Central memory CD4-positive, alpha-beta T cell (primary cell): ENCODE measurements at places on chromosomes 11 and 22.

- no peak for DNase-seq
Measured at GRCh38 chr22:39941601-39942000, 18.6 kb upstream of the TMA7B start.

DNA sequence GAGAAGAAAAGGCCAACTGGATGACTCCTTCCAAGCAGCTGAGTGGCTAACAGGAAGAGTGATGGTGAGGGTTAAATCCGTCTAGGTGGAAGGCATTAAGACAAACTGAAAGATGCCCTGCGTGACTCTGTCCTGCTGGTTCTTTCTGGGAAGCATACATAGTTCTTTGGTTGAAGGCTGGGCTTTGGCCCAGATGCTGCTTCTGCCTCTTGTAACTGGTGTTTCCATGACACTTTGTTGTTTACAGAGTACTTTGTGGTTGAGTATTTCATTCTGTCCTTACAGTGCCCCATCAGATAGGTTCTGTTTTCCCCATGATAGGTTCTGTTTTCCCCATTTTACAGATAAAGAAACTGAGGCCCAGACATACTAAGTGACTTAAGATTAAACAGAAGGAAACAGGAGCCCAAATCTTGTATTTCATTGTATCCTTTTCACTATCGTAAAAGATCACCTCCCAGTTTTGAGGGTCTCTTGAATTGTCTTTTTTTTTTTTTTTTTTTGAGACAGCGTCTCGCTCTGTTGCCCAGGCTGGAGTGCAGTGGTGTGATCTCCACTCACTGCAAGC lies 124.3 kb upstream of the RASSF10 start:
- no peak for DNase-seq

DNA sequence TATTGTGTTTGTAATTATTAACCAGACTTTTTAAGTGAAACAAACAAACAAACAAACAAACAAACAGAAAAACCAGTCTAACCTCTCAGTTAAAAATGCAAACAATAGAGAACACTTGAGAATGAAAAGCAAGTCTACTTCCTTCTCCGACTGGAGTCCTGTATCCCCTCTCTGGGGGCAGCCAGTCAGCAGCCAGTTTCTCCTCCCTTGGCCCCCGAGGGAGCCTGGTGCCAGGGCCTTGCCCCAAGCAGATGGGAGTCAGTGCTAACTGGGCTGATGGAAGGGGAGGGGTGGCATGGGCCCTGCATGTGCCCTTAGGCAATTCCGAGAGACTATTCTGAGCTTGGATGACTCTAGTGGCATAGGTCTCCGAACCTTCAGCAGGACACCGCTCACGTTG lies 137.2 kb downstream of the GRIK4 start:
- no peak for DNase-seq

- DNase-seq, result no peak
Measured at GRCh38 chr11:100816823-100817222, 129.7 kb downstream of the ARHGAP42 start.

DNA sequence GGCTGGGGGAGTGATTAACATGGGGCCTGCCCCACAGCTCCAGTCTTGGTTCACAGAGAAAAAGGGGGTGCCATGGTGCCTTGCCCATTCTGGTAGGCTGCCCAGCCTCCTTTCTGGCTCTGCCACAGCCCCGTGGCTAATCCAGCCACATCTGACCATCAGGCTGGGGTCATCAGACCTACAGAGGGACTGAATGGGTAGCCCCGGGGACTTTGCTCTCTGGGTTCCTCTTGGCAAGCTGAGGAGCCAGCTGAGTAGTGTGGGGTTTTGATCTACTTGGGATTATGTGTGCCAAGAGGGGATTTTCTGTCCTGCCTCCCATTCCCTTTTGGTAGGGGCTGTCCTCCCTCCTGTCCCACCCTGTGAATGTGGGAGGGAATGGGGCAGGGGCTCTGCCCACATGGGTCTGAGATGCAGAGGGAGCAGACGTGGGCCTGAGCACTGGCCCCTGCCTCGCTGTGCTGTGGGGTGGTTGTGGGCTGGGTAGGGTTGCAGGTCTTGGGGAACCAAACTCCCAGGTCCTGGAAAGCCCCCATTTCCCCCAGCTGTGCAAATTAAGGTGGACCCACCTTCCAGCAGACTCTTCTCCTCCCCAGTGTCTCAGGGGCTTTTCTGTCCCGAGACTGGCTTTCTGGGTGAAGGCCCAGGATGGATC lies 32.0 kb downstream of the CD82 start:
- DNase-seq, result no peak

GRCh38 chr11:60870733-60871377 lies 3.5 kb downstream of the ZP1 start:
- no peak for DNase-seq

DNA sequence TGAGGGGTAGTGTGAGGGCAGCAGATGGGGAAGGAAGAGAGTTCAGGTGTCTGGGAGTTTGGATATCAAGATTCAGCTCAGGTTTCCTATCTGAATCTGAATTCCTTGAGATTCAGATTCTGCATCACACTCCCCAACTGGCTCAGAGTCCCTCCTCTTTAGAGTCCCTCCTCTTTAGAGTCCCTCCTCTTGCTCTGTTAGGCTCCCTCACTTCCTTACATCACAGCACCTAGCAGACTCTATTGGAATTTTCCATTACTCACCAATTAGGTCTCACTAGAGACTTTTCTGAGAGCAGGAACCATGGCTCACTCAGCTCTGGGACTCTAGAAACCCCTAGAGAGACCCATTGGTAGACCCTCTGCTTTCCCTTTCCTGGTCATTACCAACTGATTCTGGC lies 303.4 kb upstream of the SYN3 start:
- no peak for DNase-seq

GRCh38 chr11:123754101-123754568 lies at the start of gene OR6X1:
OR6X1 (minus strand) TSS chr11:123754518; CDS start chr11:123754518, 0 bp downstream.
- no peak for DNase-seq

DNA sequence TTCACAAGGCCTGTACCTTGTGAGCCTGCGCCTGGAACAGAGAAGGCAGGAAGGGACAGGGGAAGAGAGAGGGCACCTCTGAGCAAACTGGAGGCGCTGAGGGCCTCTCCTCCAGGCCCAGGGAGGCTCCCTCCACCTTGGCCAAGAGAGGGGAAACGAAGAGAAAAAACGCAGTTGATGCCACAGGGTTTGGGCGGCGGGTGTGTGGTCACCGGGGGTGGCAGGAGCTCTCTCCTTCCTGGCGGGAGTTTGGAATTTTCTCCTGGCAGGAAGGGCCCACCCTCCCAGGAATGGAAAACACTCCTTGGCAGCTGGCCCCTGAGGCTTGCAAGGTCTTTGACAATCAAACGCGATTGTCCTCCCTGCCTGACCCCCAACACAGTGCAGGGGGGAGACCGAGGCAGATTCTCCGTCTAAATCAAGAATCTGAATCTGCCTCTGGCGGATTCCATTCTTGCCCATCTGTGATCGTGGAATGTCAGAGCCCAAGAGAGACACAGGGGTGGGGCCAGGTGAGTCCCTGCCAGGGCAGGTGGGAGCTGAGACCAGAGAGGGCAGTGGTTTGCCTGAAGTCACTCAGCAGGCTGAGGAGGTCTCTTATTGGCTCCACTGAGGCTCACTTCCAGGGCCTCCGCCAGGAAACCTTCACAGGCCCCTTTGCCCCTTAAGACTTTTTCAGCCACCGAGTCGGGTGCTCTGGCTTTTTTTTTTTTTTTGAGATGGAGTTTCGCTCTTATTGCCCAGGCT lies 21.0 kb downstream of the RPL3 start:
- DNase-seq, result no peak

GRCh38 chr22:17990942-17991341 lies 33.4 kb downstream of the MICAL3 start:
- no peak for DNase-seq

DNA sequence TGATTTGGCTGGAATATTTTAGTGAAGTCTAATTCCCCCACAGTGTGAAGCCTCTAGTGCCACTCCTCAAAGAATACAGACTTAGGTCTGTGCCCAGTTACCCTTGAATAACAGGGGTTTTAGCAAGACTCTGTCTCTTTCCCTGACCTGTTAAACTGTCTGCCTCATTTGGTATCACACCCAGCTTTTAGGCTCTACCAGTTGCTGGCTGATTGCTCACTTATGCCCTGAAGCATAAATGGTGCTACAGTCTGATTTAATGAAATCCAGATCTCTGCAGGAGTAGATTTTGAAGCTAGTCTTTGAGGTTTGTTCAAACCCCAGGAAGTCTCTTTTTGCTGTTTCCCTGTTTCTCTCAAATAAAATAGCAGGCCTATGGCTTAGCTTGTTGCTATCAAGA lies 45.2 kb upstream of the LIPT2 start:
- no peak for DNase-seq

DNA sequence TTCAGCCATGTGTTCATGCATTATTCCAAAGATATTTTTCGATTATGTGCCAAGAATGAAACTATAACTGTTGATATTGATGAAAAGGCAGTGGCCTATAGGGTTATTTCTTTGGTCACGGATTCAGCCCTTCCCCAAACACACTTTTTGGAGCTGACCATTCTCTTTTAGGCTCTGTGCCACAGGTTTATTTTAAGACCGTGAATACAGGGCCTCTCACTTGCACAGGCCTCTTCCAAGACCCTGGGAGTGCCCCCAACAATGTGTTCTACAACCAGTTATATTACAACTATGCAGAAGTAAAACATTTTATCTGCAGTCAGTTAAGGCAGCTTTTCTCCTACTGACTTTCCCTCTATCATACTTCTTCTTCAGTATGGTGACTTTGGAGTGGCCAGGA lies 104.6 kb downstream of the ALX4 start:
- DNase-seq, result no peak

DNA sequence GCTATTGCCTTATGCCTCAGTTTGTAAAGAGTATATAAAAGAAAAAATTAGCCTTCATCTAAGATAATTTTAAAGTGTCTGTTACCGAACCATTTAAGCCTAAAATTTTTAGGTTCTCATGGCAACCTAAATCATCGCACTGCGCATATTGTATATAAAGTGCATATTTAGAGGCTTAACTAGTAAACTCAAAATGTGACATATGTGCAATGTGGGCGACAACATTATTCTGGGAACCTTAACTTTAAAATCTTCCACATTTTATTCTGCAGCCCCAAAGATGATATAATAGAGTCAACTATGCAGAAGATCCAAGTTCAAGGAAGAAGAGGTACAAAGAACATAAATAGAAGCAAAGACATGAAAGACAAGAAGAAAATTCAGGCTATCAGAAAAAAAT lies 23.0 kb downstream of the CELF1 start:
- no peak for DNase-seq

- DNase-seq, result no peak
Measured at GRCh38 chr22:19797086-19798002, 36.8 kb downstream of the TBX1 start.

- no peak for DNase-seq
Measured at GRCh38 chr11:67060111-67060522, 3.5 kb downstream of the RHOD start.

- no peak for DNase-seq
Measured at GRCh38 chr11:112962579-112963367, 1.6 kb downstream of the NCAM1 start.

GRCh38 chr11:85810521-85810870 lies 445 bp downstream of the SYTL2 start:
- no peak for DNase-seq

DNA sequence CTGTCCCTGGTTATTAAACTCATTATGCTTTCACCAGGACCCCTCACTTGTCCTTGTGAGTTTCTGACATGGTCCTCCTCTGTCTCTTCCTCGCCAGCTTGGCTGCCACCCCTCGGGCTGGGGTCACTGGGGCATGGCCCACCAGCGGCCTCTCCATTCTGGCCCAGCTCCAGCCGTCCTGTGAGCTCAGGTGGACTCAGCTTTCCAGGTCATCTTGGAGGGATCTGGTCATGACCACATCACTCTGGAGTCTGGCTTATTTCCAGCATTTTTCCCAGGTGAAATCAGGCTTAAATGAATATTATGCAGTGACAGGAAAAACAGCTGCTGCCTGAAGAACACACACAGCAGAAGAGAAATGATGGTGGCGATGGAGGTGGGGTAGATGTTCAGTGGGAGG lies 224.5 kb downstream of the ADAMTS15 start:
- DNase-seq, result no peak

DNA sequence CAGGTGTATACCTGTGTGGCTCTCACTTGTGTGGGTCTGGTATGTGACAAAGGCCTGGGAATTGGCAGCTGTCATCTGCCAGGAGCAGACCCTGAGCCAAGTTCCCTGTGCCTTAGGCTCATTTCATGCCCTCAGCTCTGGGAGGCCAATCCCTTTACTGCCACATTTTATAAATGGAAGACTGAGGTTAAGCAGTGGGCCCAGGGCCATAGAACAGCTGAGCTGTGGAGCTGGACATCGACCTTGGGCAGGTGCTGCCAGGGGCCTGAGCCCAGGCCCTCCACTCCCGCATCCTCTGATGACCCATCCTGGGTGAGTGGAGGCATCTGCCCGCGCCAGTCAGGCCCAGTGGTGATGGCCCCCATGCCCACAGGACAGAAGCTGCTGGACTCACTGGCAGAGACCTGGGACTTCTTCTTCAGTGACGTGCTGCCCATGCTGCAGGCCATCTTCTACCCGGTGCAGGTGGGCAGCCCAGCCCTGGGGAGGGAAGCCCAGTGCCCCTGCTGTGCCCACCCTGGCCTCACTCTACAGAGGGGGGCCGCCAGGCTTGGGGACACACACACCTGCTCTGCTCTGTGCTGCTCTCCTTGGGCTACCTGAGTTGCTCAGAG lies 20.9 kb upstream of the ARHGAP8 start:
- DNase-seq, result no peak

GRCh38 chr11:21968702-21969101 lies 224.2 kb upstream of the ANO5 start:
- no peak for DNase-seq
